C1 segment of cervical spinal cord (tissue), 14 donors: ENCODE measurements at places on chromosomes 6 and 20.

DNA sequence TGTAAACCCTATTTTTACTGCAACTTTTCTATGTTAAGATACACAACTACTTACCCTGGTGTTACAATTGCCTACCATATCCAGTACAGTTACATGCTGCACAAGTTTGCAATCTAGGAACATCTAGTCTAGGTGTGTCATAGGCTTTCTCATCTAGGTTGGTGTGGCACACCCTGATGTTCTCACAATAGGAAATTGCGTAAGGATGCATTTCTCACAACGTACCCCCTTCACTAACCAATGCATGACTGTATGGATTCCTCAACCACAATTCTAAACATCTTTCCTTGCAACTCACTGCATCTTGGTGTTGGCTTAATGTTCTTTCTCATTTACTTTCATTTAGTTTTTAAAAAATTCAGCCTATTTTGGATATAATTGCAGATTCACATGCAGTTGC is 31.6 kb downstream of the GJA10 start:
- no peak for DNase-seq

DNA sequence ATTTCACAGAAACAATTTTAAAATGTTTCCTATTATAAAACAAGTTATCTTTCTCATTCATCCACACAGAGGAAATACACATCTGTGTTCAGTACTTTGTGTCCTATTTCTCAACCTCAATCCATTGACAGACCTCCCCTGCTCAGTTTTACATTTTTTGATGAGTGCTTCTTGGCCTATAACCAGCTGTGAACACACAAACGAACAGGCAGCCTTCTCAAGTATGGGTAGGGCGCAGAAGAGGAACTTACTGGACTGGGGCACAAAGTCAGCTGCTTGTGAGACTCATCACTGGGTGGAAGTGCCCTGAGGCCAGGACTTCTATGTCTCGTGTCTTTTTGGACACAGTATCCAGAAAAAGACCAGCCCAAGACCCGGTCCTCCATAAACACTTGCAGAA is 2.8 kb downstream of the RPS6KA2 start:
- no peak for DNase-seq

DNA sequence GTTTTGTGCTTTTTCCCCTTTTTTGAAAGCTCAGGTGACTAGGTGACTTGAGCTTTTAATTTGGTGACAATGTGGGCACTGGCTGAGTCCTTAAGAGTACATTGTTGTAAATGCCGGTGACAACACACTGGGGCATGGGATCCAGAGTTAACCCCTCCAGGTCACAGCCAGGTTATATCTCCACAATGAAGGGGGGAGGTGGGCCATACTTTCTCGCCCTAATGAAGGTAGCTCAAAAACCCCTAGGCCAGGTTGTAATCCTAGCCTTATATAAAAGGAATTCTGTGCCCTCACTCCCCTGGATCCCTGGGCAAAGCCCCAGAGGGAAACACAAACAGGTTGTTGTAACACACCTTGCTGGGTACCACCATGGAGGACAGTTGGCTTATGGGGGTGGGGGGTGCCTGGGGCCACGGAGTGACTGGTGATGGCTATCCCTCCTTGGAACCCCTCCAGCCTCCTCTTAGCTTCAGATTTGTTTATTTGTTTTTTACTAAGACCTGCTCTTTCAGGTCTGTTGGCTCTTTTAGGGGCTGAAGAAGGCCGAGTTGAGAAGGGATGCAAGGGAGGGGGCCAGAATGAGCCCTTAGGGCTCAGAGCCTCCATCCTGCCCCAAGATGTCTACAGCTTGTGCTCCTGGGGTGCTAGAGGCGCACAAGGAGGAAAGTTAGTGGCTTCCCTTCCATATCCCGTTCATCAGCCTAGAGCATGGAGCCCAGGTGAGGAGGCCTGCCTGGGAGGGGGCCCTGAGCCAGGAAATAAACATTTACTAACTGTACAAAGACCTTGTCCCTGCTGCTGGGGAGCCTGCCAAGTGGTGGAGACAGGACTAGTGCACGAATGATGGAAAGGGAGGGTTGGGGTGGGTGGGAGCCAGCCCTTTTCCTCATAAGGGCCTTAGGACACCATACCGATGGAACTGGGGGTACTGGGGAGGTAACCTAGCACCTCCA is 2.2 kb upstream of the VEGFA start:
- no peak for DNase-seq

- DNase-seq, result no peak
Observed at GRCh38 chr6:134164300-134164699, 111.9 kb upstream of the SLC2A12 start.

DNA sequence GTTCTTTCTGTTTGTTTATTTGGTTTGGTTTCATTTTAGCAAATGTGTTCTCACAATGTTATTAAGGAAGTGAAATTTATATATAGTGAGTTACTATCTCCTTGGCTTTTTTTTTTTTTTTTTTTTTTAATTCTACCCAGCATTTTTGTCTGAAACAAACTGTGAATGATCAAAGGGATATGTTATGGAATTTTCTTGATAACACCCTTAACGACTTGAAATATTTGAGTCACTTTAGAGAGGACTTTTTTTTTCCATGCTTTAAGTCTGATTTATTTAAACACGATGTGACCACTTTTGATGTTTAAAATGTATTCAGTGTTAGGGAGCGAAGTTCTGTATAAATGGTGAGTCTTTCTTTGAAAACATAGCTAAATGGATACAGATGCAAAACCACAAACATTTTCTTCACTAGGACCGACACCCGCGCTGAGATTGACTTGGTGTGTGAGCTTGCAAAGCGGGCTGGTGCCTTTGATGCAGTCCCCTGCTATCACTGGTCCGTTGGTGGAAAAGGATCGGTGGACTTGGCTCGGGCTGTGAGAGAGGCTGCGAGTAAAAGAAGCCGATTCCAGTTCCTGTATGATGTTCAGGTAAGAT is 149.7 kb downstream of the MTHFD1L start:
- DNase-seq, result no peak

GRCh38 chr20:57970116-57970515 is 258.3 kb downstream of the ANKRD60 start:
- DNase-seq, result no peak

DNA sequence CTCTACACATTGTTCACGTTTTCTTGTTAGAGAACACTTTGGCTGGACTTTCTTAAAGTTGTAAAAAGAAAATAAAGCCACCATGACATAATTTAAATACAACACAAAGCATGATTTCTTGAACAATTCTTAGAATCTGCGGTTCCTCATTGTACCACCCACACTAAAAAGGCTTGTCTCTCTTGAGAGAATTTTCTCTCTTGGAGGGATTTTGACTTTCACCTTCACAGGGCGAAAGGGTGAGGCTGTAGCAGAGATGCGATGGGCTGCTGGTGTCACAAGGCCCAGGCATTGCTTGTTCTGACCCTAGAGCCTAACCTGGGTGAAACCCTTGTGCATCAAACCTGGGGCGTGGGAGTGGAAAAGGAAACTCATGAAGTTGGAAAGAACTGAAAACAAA is 122.7 kb upstream of the RIPOR2 start:
- no peak for DNase-seq

GRCh38 chr6:29815118-29815750 is 12.4 kb upstream of the HLA-G start:
- no peak for DNase-seq

GRCh38 chr6:142296975-142297604 is 4.7 kb upstream of the ADGRG6 start:
- no peak for DNase-seq

- DNase-seq, result no peak
Observed at GRCh38 chr6:26270903-26271667, 93.9 kb upstream of the BTN3A2 start.

- no peak for DNase-seq
Observed at GRCh38 chr6:111478749-111479148, 4.3 kb downstream of the REV3L start.

DNA sequence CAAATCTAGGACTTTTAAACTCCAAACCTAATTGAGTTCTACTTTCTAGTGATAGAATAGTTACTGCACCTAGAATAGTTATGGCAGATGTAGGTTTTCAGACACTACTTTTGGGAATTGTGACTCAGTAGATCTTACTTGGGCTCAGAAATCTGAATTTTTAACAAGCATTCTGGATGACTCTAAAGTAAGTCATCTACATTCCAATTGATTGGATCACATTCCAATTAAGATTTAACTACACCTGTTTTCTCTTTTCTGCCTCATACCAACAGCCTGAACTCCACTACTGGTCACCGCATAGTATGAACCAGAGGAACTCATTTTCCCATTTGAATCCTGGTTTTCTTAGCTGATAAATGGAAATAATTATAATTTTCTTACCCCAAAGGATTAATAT is 49.5 kb upstream of the TFAP2D start:
- DNase-seq, result no peak

DNA sequence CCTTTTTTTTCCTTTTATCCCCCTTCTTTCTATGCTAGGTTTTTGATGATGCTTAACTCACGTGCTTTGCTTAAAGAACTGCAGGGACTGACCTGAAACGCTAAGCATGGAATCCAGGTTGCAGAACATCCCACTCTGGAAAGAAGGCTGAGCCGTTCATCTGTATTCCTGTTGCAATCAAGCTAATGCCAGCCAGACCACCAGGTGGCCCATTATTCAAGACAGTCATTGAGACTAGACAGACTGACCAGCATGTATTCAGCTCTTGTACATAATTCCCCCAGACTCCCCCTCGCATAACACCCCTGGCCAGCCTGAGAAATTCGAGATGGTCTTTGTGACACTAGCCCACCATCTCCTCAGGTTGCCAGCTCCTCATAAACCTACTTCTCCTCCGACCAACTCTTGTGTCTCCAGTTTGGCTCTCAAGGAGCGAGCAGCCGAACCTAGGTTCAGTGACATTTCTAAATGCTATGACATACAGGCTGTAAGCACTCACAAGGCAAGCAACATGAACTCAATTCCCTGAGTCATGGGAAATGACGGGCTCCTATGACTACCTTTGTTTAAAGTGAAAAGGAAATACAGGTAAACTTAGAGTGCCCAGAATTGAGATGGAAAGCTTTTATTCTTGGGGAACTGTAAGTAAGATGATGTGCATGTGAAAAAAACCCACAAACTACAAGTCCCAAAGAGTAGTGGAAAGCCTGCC is 309.3 kb upstream of the CDYL start:
- DNase-seq, result no peak

GRCh38 chr6:144530118-144530517 is 245.0 kb downstream of the UTRN start:
- no peak for DNase-seq

GRCh38 chr6:162899148-162899547 is 171.4 kb downstream of the PACRG start:
- DNase-seq, result no peak

- DNase-seq, result no peak
Observed at GRCh38 chr20:35611482-35611881, 4.1 kb upstream of the SPAG4 start.

- DNase-seq, result no peak
Observed at GRCh38 chr6:157150076-157150475, 173.2 kb downstream of the TMEM242 start.

DNA sequence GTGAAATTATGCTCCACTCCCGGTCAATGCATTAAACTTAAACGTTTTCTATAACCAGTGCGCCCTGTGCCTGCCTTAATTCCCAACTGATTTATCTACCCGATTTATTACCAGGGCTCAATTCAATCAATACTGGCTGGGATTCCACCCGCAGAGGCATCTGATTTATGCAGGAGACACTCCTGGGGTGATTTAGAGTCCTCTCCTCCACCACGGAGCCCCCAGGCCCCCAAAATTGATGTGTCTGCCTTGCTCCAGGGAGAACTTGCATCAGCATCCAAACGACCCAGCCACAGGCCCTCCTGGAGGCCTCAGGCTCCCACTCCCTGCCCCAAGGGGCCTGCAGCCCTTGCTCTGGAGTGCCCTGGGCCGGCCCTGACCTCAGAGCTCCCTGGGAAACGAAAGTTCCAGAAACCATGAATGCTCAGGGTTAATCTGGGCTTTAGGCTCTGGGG is 29.5 kb downstream of the ANKRD60 start:
- no peak for DNase-seq

DNA sequence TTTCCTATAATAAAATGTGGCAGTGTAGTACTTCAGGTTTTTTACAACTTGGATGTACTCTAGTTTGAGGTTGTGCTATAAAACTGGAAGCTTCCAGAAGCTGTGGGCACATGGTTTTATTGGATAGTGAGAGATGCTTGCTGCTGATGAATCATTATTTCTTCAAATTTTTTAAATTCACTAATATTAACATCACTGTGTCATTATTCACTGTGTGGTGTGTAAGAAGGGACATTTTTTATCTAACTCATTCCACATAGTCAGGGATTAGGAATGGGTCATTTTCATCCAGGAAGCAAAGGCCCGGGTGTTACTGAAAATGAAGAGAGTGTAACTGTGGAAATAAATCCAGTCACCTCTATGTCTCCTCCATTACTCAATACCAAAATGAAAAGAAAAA is 421.0 kb downstream of the TENT5A start:
- no peak for DNase-seq

DNA sequence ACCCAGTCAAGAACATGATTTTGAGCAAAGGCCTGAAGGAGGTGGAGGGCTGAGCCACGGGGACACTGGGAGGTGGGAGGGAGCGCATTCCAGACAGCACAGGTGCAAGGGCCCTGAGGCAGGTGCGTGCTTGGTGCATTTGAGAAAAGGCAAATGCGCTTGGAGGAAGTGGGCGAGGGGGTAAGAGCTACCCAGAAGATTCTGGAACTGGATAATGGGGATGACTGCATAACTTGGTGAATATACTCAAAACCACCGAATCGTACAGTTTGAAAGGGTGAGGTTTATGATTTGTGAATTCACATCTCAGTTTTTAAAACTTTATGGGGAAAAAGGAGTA is 9.8 kb downstream of the PREX1 start:
- no peak for DNase-seq

- DNase-seq, result no peak
Observed at GRCh38 chr6:16168121-16168520, 39.2 kb downstream of the MYLIP start.

GRCh38 chr6:388202-388903 is 3.2 kb upstream of the IRF4 start:
- DNase-seq, result no peak

- DNase-seq, result no peak
Observed at GRCh38 chr6:109139109-109139508, 43.8 kb downstream of the CEP57L1 start.

- DNase-seq, result no peak
Observed at GRCh38 chr6:6790393-6790792, 201.9 kb downstream of the LY86 start.

- no peak for DNase-seq
Observed at GRCh38 chr6:97705568-97705967, 422.6 kb upstream of the MMS22L start.
